AG09319 (cell line): ENCODE measurements at places on chromosomes 16 and 17.

DNA sequence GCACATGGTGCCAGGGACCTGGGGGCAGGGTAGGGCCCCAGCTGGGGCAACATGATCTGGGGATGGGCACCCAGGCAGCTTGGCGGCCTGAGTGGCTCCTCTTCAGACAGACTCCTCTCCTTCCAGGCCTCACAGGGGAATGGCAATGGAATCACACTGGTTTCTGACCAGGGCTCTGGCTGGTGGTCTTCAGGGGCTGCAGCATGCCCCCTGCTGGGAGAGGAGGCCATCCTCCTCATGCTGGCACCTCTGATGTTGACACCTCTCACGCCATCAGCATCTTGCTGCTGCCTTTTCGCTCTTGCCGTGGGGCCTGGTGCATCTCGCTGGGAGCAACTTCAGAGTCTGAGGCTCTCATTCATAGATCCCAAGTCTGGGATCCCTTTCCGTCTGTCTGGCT, 11.2 kb upstream of the GFOD2 start:
- DNase-seq: no peak

DNA sequence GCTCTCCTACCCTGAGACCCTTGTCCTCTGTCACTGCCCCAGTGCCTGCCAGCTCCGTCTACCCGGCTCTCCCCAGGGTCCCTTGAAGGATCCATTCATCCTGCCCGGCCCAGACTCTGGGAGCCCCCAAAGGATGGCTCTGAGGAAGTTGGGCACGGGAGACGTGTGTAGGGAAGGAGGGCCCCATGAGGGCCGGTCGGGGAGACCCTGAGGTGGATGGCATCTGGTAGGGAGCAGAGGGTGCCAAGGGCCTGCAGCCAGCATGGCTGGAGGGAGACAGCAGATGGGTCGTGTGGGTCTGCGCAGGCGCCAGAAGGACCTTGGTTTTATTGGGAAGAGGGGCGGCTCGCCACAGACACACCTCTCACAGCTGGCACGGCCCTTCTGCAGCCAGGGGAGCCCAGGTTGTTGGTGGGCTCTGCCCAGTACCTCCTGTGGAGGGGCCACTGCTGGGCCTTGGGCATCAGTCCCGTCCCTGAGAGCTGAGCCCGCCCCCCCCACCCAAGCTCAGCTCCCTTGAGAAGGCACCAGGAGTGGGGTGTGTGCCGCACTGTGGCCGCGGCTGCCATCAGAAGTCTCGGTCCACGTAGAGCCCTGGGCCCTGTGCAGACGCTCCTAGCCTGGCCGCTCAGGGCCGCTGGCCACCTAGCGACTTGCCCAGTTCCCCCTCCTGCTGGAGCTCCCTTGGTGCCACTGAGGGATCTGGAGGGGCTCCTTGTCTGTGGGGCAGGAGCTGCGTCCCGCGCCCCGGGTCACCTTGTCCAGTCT, 16.0 kb downstream of the KCTD5 start:
- no peak for DNase-seq

- no peak for DNase-seq
Measured at GRCh38 chr17:57366558-57367351, 110.4 kb downstream of the MSI2 start.

- no peak for DNase-seq
Measured at GRCh38 chr16:62462971-62463370, 426.7 kb upstream of the CDH8 start.

DNA sequence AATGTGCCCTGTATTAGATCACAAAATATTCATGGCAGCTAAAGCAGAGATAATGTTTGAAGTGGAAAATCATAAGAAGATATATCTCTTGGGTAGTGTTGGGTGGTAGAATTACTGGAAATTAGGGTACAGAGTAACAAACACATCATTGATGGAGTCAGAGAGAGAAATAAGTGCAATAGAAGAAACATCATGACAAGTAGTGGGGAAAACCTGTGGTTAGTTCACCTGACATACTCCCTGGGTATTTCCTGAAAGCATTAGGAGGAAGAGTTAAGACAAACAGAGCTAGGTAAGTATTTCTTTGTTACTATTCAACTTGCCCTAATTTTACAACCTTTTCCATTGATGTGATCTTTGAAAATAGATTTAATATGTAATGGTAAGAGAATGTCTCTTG, 691.9 kb upstream of the SOX9 start:
- DNase-seq: no peak

DNA sequence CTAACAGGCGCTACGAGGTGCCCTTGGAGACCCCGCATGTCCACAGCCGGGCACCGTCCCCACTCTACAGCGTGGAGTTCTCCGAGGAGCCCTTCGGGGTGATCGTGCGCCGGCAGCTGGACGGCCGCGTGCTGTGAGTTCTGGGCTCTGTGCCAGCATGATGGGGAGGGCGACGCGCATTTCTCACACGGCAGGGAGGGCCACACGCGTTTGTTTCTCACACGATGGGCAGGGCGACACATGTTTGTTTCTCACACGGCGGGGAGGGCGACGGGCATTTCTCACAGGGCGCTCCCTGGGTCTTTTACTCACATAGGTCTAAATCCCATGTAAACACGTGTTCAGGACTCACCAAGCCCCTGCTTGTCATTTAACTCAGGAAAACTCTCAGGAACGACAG, 4.4 kb downstream of the GAA start:
- DNase-seq: no peak

DNA sequence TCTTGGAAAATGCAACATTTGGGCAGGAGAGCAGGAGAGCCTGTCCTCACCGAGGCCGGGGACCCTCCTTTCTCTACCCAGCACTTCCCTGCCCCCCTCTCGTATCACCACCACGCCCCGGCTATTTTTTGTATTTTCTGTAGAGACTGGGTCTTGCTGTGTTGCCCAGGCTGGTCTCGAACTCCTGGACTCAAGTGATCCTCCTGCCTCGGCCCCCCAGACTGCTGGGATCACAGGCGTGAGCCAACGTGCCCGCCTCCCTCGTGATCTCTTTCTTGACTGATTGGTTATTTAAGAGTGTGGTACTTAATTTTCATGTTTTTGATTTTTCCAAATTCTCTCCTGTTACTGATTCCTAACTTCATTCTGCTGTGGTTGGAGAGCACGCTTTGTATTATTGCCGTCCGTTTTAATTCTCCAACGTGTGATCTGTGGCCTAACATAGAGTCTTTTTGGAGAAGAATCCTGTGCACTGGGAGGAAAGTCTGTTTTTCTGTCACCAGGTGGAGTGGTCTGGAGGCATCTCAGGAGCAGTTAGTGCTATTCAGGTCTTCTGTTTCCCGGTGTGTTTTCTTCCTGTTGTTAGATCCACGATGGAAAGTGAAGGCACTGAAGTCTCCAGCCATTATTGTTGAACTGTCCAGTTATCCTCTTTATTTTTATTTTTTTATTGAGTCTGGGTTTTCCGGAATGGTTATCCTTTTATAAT, 40.4 kb downstream of the ZNF778 start:
- no peak for DNase-seq

DNA sequence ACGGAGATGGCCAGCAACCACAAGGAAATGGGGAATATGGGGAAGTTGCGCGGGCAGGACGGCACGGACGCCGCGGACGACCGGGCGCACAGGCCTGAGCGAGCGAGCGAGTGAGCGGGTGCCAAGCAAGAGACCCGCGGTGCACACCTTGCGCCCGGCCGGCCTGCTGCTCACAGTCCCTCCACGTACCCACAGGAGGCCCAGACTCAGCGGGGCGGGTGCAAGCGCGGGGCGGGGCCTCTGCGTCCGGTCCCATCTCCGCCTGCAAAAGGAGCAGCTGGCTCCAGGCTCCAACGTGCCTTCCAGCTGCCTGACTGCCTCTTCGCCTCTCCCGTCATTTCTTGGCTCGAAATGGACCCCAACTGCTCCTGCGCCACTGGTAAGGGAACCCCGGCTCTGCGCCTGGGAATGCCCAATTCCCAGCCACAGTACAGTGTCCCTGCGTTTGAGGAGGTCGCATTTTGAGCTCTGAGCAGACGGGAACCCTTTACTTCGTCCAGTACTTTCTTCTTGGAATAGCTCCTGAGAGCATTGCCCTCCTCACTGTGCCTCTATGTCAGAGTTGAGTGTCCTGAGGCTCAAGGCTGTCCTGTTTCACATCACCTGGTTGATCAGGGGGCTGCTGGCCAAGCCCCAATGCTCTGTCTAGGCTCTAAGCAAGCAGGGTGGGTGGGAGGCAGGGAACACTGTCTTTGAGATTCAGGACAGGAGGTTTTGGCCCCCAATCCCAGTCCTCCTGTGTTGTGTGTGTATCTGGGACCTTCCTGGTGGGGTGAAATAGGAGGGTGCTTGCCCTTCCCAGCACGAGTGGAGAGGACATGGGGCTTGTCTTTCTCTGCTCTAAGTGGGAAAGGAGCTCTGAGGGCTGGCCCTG, 8.1 kb upstream of the MT1E start:
- no peak for DNase-seq

- DNase-seq: peak; percentile 34
Measured at GRCh38 chr16:27217256-27217655, 13.9 kb downstream of the KDM8 start.

GRCh38 chr17:77341069-77341541, 200.3 kb downstream of the SEC14L1 start:
- DNase-seq: no peak

DNA sequence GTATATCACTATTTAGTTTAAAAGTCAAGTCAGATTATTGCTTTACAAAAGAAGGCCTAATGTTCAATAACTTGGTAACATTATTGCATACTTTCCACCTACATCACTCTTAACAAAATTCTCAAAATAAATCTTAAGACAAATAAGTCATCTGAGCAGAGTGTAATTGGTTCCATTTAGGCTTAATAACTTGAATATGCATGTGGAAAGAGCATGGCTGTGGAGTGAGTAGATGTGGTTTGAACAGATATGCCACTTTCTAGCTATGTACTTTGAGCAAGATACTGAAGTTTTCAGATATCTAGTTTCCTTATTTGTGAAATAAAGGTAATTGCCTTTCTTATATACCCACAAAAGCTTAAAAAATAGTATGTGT, 6.7 kb upstream of the EVI2A start:
- no peak for DNase-seq

DNA sequence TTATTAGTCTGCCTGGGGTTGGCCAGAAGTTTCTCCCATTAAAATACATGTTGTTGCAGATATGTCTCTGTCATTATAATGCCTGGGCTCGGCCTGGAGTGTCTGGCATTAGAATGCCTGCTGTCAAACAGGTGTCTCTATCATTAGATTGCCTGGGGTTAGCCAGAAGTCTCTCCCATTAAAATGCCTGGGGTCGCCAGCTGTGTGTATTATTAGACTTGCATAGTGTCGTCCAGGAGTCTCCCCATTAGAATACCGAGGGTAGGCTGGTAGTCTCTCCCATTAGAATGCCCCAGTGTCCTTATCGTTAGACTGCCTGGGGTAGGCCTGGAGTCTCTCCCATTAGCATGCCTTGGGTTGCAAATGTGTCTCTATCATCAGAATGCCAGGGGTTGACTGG, 2270.8 kb downstream of the TP53TG3F start:
- DNase-seq: no peak

DNA sequence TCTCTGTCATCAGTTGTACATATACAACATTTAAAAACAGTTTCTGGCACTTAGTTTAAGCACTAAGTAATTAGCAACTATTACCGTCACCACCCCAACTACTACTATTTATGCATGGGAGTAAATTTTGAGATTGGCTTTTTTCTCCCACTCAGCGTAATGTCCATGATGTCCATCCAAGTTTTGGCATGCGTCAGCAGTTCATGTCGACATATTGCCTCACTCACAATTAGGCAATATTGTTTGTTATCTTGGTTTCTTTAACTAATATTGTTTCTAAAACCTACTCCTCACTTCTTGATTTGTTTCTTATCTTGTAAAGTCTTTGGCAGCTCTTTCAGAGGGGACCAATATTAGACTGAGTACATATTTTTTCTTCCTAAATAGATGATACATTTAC, 131.3 kb downstream of the KCNJ18 start:
- DNase-seq: no peak

GRCh38 chr17:56087199-56087598, 66.1 kb upstream of the ANKFN1 start:
- DNase-seq: no peak

DNA sequence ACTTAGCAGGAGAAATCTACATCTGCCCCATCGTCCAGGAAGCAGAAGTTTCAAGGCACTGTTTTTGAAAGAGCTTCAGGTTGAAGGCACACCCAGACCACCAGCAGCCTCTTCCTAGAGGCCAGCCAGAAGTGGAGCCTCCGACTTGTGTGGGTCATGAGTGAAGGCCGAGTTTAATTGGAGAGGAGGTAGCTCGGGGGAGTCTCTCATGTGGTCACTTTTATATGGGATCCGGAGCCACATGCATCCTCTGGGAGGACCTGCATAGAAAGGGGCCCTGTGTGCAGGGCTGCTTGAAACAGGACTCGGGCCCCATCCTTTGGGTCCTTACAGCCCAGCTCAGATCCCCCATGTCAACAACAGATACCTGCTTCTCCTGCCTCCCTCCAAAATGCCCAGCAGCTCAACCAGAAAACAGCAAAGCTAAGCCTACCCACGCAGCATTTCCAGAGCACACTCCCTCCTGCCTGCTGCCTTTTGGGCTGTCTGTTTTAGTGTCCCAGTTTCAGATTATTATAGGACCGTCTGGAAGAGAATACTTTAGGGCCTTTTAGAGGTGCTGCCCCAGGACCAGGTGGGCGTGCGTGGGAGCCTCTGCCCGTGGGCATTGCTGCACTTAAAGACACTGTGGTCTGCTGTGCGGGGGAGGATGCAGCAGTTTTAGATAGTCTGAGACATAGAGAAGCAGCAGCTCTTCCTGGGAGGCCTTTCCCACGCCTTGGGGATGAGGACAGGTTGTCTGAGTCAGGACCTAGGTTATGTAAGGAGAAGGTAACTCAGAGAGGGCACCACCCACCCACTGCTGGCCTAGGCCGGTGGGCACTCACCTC, 29.5 kb downstream of the MPRIP start:
- no peak for DNase-seq

- no peak for DNase-seq
Measured at GRCh38 chr17:42898147-42898811, 2.3 kb upstream of the G6PC1 start.

DNA sequence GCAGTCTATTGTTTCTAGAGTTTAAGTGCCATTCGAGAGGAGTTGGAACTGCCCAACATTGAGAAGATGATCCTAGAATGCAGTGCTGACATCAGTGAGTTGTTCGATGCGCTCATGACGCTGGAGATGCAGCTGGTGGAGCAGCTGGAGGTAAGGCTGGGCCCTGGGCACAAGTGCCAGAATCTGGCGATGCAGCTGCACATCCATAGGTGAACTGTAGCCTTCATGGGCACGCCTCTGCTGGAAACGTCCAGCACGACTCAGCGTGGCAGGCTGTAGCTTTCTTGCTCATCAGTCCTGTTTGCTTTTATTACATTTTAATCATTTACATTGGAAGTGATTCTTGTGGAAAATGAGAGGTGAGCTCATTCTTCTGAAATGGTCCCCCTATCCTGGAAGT, 31.7 kb downstream of the DRC3 start:
- no peak for DNase-seq

- no peak for DNase-seq
Measured at GRCh38 chr17:4980644-4981216, 6.7 kb downstream of the CAMTA2 start.

GRCh38 chr17:73293480-73293911, 18.3 kb downstream of the CDC42EP4 start:
- DNase-seq: no peak

GRCh38 chr16:79845033-79845733, 244.6 kb upstream of the MAF start:
- no peak for DNase-seq

GRCh38 chr17:77899498-77899897, 59.0 kb upstream of the TNRC6C start:
- DNase-seq: no peak

GRCh38 chr17:65230040-65230439, 92.9 kb downstream of the RGS9 start:
- no peak for DNase-seq

- no peak for DNase-seq
Measured at GRCh38 chr16:53556521-53556920, 53.5 kb upstream of the AKTIP start.

- no peak for DNase-seq
Measured at GRCh38 chr17:42618442-42619150, 9.1 kb downstream of the TUBG1 start.
